ENCODE measurements at places on chromosomes 12 and 14. TPM values are rescaled to one million over a fixed set of nuclear protein-coding genes. Genes with fewer than 3 reads are reported as not detected.

AHSA1 gene
- 137 TPM for total RNA-seq

KRT77 gene
- not detected for total RNA-seq

GRCh38 chr12:14868916-14869506, 16.6 kb downstream of the MGP start:
- DNase-seq: peak; percentile 11
- no peaks in the 10 kb centered on the region for H3K4me1 ChIP-seq
- H3K27ac ChIP-seq: no peak overlapping the region
- no peaks in the 10 kb centered on the region for H3K36me3 ChIP-seq
- H3K4me3 ChIP-seq: no peak overlapping the region
- no peaks in the 10 kb centered on the region for H3K27me3 ChIP-seq

DNA sequence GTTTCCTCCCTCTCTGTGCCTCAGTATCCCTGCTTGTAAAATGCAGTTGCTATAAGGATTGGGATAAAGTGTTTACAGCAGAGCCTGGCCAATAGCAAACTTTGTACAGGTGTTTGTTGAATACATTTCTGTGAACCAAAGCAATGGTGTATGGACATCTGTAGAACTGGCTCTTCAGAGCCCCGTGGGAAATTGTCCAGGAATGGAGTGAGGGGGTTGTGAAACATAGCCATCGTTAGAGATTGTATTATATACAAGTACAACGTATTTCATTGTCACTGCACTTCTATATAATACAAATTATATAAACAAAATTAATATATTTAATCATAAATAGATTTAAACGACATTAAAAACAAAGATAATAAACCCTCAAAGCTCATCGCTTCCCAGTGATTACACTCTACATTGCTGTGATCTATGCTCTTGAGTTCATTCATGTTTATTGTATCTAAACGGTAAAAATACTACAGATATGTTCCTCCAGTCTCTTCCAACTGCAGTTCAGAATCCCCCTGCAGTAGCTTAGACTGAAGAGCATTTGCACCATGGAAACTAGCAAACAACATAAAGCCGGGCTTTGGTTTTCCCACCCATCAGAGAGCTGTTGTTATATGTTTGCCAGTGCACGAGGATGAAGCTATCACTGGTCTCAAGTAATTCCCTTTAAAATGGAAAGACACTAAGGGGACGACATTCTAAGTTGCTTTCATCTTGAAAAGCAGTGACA, 216.7 kb downstream of the TMEM132C start:
- H3K27ac ChIP-seq: no peak overlapping the region
- no peaks in the 10 kb centered on the region for H3K4me1 ChIP-seq
- no peak for DNase-seq
- no peak overlapping the region for H3K4me3 ChIP-seq

DNA sequence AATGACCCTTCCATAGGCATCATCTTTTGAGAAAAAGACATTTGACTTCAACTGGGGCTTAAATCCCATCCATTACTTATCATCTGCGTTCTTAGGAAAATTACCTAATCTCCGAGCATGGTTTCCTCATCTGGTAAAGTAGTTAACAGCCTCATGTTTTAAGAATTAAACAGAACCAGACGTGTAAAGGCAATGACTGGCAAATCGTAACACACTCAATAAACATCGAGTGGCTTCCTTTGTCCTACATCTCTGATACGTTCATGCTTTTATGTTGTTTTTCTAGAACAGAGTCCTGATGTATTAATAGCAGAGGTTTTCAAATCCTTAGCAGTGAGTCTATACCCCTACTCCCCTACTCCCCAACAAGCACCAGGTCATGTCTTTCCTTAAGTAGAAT, 189.7 kb upstream of the RGS6 start:
- H3K27ac ChIP-seq: no peak overlapping the region
- H3K4me3 ChIP-seq: no peak overlapping the region
- peaks cover 27% of the 10 kb centered on the region for H3K36me3 ChIP-seq
- DNase-seq: peak; percentile 46
- H3K4me1 ChIP-seq: no peaks in the 10 kb centered on the region

PRB2 gene
- total RNA-seq: not detected

OS9 gene
- 215 TPM for total RNA-seq

GRCh38 chr12:45166056-45166455, 49.8 kb upstream of the ANO6 start:
- H3K4me1 ChIP-seq: no peaks in the 10 kb centered on the region
- DNase-seq: no peak
- H3K27ac ChIP-seq: no peak overlapping the region
- H3K36me3 ChIP-seq: no peaks in the 10 kb centered on the region
- no peak overlapping the region for H3K4me3 ChIP-seq

TTC9 gene
- not detected for total RNA-seq

- no peak overlapping the region for H3K4me3 ChIP-seq
- H3K36me3 ChIP-seq: no peaks in the 10 kb centered on the region
- no peaks in the 10 kb centered on the region for H3K27me3 ChIP-seq
- no peak for DNase-seq
Measured at GRCh38 chr14:94974893-94975292, 182.4 kb downstream of the DICER1 start.

- H3K27ac ChIP-seq: no peak overlapping the region
- H3K4me3 ChIP-seq: no peak overlapping the region
- peak; percentile 78 for DNase-seq
- H3K36me3 ChIP-seq: no peaks in the 10 kb centered on the region
Measured at GRCh38 chr12:78359520-78359919, 505.1 kb upstream of the SYT1 start.

- peak; percentile 82 for DNase-seq
- H3K4me3 ChIP-seq: peak overlapping the region; percentile 95
- H3K27ac ChIP-seq: peak overlapping the region; percentile 90
- no peaks in the 10 kb centered on the region for H3K36me3 ChIP-seq
- no peaks in the 10 kb centered on the region for H3K27me3 ChIP-seq
Measured at GRCh38 chr14:44962334-44963043, 499 bp downstream of the TOGARAM1 start.

GRCh38 chr14:29627137-29627536, 300.5 kb downstream of the PRKD1 start:
- peak; percentile 84 for DNase-seq
- H3K4me3 ChIP-seq: no peak overlapping the region
- H3K36me3 ChIP-seq: peaks cover 28% of the 10 kb centered on the region
- no peaks in the 10 kb centered on the region for H3K27me3 ChIP-seq

ISM2 gene
- total RNA-seq: not detected

- H3K36me3 ChIP-seq: no peaks in the 10 kb centered on the region
- H3K27me3 ChIP-seq: no peaks in the 10 kb centered on the region
- H3K27ac ChIP-seq: peak overlapping the region; percentile 84
- peak overlapping the region; percentile 30 for H3K4me3 ChIP-seq
Measured at GRCh38 chr12:75944905-75945432, 86.6 kb downstream of the PHLDA1 start.

GRCh38 chr12:81083906-81084513, 6.1 kb downstream of the ACSS3 start:
- no peak for DNase-seq
- no peaks in the 10 kb centered on the region for H3K27me3 ChIP-seq
- H3K4me1 ChIP-seq: 0 out of 2 replicates have a peak, but pooled peaks cover under 1% of the 10 kb centered on the region
- H3K27ac ChIP-seq: no peak overlapping the region
- no peaks in the 10 kb centered on the region for H3K36me3 ChIP-seq
- H3K4me3 ChIP-seq: no peak overlapping the region

GRCh38 chr14:68312884-68313610, 479.8 kb downstream of the ZFP36L1 start:
- no peaks in the 10 kb centered on the region for H3K27me3 ChIP-seq
- DNase-seq: no peak
- H3K27ac ChIP-seq: no peak overlapping the region
- H3K4me3 ChIP-seq: no peak overlapping the region
- H3K4me1 ChIP-seq: 0 out of 2 replicates have a peak, but pooled peaks cover 2% of the 10 kb centered on the region

GRCh38 chr12:80068173-80068572, 31.2 kb upstream of the OTOGL start:
- no peak for DNase-seq
- peaks cover 6% of the 10 kb centered on the region for H3K4me1 ChIP-seq
- H3K4me3 ChIP-seq: no peak overlapping the region
- H3K27ac ChIP-seq: no peak overlapping the region
- H3K27me3 ChIP-seq: no peaks in the 10 kb centered on the region

EIF5 gene
- total RNA-seq: 133 TPM

GRCh38 chr14:101632520-101632919, 71.2 kb downstream of the DIO3 start:
- H3K36me3 ChIP-seq: no peaks in the 10 kb centered on the region
- DNase-seq: no peak
- H3K27ac ChIP-seq: no peak overlapping the region
- H3K4me3 ChIP-seq: no peak overlapping the region

- H3K4me1 ChIP-seq: no peaks in the 10 kb centered on the region
- no peak overlapping the region for H3K27ac ChIP-seq
- H3K4me3 ChIP-seq: no peak overlapping the region
- no peaks in the 10 kb centered on the region for H3K36me3 ChIP-seq
- peaks cover 24% of the 10 kb centered on the region for H3K27me3 ChIP-seq
Measured at GRCh38 chr14:90103808-90104207, 42.0 kb downstream of the KCNK13 start.

DNA sequence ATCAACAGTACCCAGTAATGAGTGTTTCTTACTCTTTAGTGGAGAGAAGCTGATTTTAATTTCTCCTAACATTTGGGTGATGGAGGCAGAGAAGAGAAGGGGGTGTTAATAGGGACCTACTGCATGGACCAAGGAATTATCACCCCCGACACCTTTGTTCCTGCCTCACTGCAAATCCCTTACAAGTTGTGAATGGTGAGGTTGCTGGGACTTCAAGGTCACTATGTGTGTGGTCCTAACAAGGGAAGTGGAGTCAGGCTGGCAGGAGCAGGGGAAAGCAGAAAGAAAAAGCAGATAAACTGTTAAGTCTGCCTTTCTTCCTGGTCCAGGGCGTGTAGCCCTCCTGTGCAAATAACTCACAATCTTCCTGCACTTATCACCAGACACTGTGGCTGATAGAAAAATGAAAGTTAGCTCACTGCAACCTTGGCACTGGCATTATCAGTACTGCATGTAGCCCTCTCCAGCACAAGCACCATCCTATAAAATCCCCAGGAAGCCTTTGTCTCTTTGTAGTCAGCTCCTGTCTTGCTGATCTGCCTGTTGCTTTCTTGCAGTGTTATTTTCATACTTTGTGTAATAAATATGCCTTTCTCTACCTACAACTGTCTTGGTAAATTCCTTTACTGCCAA, 112.3 kb upstream of the DNM1L start:
- H3K27me3 ChIP-seq: no peaks in the 10 kb centered on the region
- peak overlapping the region; percentile 86 for H3K27ac ChIP-seq
- H3K4me1 ChIP-seq: peaks cover 32% of the 10 kb centered on the region
- peak; percentile 12 for DNase-seq

DNA sequence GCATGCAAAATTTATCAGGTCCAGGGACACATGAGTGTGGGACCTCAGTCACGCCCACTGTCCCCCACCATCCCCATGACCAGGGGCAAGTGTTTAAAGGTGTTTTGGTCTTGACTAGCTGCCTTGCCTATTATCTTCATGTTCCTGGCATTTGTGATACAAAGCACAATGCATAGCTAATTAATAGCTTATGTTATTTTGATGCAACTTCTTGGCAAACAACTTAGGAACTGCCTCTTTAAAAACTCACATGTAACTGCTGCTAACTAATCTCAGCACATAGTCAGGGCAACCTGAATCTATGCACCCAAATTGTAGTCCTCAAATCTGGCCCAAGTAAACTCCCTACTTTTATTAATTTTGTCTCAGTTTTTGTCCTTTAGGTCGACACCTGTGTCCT, 7.4 kb upstream of the OR6J1 start:
- H3K4me1 ChIP-seq: peaks cover 22% of the 10 kb centered on the region
- no peaks in the 10 kb centered on the region for H3K36me3 ChIP-seq
- no peaks in the 10 kb centered on the region for H3K27me3 ChIP-seq
- DNase-seq: peak; percentile 20

RNASE7 gene
- total RNA-seq: not detected

BEGAIN gene
- 1.4 TPM for total RNA-seq

GRCh38 chr14:24417832-24418491, 11.5 kb downstream of the CBLN3 start:
- no peak overlapping the region for H3K27ac ChIP-seq
- no peak for DNase-seq
- H3K4me3 ChIP-seq: no peak overlapping the region
- no peaks in the 10 kb centered on the region for H3K36me3 ChIP-seq

DNAJC22 gene
- 2.5 TPM for total RNA-seq

PTPRB gene
- 4.4 TPM for total RNA-seq

DNA sequence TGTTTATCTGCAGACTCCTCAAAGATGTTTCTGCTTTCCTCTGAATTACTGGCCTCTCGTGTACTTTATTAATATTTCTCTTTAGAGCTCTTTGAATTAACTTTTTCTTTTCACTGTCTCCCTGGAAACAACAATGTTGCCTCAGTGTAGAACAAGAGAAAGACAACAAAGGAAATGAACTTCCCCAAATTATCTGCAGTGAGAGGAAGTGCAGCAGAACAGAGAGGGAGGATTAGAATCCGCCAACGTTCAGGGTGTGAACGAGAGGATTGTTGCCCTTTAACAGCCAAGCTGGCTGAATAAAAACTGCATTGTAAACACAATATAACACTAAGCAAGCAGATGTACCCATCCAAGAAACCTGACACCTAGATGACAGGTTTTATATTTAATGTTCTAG, 375.9 kb downstream of the GALC start:
- no peaks in the 10 kb centered on the region for H3K4me1 ChIP-seq
- H3K27me3 ChIP-seq: no peaks in the 10 kb centered on the region
- DNase-seq: no peak
- H3K36me3 ChIP-seq: no peaks in the 10 kb centered on the region
- no peak overlapping the region for H3K4me3 ChIP-seq
- no peak overlapping the region for H3K27ac ChIP-seq

TAS2R10 gene
- total RNA-seq: not detected

GRCh38 chr14:49972131-49972671, 79.3 kb downstream of the ARF6 start:
- H3K4me3 ChIP-seq: peak overlapping the region; percentile 60
- peaks cover 68% of the 10 kb centered on the region for H3K4me1 ChIP-seq
- H3K27ac ChIP-seq: peak overlapping the region; percentile 86

DNA sequence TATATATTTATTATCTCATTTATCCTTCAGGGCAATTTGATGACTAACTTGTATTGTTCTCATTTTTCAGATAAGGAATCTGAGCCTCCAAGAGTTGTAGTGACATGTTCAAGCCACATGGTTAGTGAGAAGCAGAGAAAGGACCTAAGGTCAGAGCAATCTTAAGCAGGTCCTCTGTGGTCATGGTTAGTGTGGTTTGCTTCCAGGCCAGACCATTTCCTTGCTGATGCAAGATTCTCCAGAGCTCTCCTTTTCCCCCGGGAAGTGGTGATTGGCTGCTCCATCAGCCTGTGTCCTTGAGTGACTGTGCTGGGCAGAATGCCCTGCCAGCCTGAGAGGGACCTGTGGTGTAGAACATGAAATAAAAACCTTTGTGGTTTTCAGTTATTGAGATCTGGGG, 141.3 kb downstream of the KTN1 start:
- DNase-seq: peak; percentile 80
- H3K27ac ChIP-seq: no peak overlapping the region
- peaks cover 10% of the 10 kb centered on the region for H3K4me1 ChIP-seq
- no peaks in the 10 kb centered on the region for H3K36me3 ChIP-seq

DNA sequence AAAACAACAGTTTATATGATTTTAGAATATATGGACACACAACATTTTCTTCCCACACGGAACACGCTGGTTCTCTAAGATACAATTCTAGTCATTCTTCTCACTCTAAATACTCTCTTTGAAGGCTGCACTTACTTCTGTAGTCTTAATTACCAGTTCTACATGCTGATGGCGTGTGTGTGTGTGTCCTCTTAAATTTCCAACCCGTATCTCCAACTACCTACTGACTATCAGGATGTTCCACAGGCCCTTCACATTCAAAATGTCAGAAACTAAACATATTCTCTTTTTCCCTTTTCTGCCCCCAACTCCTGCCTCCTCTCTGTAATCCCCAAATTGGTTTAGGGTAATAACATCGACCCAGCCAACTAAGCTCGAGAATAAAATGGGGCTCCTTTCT, 75.2 kb downstream of the DUSP16 start:
- no peak for DNase-seq
- H3K4me1 ChIP-seq: no peaks in the 10 kb centered on the region
- no peak overlapping the region for H3K4me3 ChIP-seq
- H3K27ac ChIP-seq: no peak overlapping the region
- no peaks in the 10 kb centered on the region for H3K36me3 ChIP-seq
